Stimulated activated CD4-positive, alpha-beta T cell treated with anti-CD3 and anti-CD28 coated beads, Interleukin-1b, Interleukin-23, amount 100 ng/mL, for 48 hours (primary cell): ENCODE measurements at places on chromosomes 3 and 15.

DNA sequence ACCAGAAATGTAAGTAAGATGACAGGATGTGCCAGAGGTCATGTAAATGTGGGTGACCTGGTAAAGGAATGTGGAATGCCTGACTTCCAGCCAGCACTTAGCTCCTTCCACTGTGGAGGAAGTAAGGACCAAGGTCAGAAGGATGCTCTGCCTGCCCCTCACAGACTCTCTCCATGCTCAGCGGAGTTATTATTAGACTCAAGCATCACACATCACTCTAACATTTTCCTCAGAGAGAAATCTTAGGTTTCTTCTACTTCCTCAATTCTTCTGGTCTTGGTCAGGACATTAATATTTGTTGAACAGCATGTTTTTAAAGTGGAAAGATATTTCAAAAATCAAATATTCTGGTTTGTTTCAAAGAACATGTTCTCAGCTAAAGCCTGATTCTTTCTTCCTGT, 231.4 kb upstream of the WNT5A start:
- DNase-seq: no peak

- no peak for DNase-seq
Measured at GRCh38 chr3:179184826-179185225, 36.7 kb downstream of the PIK3CA start.

GRCh38 chr15:48748535-48748934, 62.3 kb downstream of the CEP152 start:
- no peak for DNase-seq

DNA sequence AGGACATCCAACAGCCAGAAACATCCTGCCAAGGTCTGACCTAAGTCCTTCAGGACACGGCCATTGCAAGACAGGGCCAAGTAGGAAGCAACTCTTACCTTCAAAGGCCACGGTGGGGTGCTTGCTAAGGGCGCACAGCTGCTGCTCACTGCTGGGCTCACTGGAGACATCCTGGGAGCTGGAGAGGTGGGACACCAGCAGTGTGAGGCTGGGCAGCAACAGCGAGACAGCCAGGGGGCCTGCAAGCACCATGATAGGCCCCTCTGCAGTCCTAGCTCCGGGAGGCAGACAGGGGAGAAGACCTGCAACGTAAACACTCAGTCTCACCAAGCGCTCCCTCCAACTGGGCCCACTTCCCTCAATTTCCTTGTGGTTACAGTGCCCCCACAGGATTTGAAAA, 79.2 kb downstream of the SEMA5B start:
- DNase-seq: no peak

DNA sequence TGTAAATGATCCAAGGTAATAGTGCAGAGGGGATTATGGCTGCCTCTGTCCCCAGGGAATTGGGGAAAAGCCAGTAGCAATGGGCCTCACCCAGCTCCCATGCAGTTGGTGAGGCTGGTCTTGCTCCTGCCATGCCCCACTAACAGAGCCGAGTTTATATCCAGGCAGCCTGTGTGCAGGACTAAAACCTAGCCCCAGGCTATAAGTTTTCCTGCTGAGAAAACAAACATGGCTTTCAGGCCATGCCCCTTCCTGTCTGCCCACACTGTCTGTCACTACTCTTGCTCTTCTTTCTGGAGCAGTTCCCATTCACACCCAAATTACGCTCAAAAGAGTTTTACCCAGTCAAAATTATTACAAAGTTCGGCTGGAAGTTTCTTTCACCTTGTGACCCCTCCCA, 73.5 kb upstream of the SPATA16 start:
- DNase-seq: no peak

GRCh38 chr3:138397983-138398382, 36.4 kb upstream of the ESYT3 start:
- no peak for DNase-seq

DNA sequence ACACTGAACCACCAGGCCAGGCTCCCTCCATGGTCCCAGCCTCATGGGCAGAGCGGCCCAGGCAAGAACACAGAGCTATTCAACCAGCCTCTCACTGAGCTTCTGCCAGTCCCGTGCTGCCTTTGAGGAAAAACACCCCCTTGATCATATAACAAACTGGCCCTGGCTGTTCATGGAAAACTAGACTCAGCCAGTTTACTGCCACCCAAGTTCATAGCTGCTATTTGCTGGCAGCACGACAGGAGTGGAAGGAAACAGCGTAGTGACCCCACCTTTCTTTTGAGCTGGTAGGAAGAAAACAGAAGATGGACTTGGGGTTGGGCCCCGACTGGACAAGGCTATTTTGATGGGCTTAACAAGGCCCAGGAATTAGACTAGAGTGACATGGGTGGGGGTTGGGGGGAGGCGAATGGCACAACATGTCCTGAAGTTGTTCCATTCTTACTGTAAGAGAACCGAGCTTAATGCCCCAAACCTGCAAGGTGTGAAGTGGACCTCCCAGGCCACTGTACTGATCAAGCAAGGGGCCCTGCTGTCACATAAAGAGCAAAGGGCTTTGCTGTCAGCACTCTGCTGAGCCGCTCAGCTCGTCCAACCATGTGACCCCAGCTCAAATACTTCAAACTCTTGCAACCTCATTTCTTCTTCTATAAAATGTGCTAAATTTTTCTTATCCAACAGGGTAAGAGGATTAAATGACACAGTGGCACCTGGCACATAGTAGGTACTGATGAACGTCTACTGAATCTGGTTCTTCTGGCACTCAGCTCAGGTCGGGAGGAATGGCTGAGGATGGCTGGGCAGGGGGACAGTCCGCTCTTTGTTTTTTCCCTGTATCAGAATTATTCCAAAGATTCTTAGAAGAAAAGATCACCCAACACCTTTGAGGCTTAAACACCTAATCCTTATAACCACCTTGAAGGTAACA, 1.6 kb downstream of the FBXL22 start:
- DNase-seq: no peak

DNA sequence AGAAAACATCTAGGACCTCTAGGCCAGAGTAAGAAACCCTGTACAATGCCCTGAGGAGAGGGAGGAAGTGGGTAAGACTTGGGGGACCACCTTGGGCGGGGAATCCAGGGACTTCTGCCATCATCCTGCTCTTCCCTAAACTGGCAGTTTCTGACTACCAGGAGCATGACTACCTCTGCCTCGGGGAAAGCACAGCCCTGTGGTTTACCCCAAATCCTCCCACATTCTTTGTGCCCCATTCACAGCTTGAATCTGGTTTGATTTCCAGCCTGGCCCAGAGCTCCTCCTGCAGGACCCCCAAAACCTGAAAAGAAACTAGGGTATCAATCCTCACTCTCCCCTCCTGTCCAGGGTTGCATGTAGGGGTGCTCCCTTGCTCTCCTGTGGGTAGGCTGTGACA, 4.7 kb downstream of the C3orf18 start:
- DNase-seq: no peak

- DNase-seq: no peak
Measured at GRCh38 chr3:9331171-9331570, 31.7 kb upstream of the THUMPD3 start.

DNA sequence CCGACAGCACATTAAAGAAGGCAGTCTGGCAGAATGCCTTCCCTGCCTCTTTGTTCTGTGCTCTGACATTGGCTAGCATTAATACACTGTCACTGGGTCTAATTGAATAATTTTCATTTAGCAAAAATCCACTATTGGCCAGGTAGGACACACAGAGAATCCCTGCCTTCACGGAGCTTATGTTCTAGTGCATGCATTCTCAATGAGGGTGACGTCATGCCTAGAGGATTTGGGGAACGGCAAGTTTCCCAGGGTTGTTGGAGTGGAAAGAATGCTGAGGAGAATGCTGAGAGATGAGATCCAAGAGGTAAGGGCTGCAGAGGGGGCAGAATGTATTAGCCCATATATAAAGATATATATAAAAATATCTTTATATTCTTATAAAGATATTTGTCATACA, 284.7 kb downstream of the ERC2 start:
- no peak for DNase-seq

- DNase-seq: no peak
Measured at GRCh38 chr3:177158461-177158860, 38.8 kb downstream of the TBL1XR1 start.

DNA sequence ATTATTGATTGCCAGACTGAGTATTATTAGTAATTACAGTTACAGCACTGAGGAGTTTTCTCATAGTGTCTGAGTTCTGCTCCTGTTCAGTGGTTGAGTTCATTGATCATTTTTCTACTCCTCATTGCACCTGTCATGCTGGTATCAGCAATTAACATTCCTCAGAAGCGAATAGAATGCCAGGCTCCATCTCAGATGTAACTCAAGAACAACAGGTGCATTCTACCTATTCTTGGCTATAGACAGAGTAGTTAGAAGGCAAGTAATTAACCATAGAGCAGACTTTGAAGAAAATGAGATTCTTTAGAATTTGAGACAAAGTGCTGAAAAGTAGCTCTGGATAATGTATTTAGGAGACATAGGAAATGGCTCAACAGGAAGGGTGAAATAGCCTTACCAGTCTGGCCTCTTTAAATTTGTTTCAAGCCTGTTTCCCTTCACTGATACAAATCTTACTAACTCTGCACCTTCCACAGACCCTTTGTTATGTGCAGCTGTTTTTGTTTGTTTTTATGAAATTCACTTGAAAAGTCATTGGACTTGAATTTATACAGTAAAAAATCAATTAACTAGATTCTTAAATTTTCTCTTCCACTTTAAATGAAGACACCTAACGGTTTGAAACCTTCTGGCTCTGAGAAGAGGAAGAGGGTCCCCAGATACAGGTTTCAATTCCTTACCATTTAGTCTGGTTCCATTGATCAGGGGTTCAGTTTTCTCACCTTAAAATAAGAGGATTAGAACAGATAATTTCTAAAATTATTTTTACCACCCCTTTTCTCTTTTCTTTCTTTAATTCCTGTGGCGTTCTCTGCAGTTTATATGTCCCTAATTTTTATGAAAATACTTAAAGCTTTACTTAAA, 109.6 kb downstream of the FNDC3B start:
- no peak for DNase-seq

DNA sequence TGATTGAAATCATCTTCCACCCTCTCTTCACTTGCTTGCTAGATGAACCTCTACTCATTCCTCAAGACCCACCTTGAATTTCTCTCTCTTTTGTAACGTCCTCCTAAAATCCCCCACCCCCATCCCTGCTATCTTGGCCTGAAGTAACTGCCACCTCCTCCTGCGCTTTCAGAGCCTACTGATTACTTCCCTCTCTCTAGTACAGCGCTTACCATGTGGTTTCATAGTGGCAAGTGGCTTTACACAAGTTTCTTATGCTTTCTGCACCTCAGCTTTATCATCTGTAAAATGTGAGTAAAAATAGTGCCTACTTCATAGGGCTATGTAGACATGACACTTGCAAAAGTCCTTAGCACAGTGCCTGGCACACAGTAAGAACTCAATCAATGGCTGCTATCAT, 28.7 kb upstream of the DAZL start:
- no peak for DNase-seq

DNA sequence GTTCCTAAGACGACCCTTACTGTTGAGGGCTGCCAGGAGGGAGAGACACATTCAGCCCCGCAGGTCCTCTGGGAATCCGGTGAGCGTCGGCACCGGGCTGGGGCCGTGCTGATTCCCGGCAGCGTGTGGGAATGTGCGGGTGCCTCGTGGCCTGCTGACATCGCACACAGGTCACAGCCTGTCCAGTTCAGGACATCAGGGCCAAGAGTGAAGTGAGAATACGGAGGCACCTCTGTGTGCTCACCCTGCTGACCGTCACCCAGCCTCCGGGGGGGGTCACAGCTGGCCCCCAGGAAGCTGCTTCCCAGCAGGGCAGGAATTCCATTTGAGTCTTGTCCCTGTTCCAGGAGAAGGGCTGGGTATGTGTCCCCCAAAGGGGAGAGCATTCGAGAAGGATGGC, 53.6 kb downstream of the PGPEP1L start:
- DNase-seq: no peak

GRCh38 chr3:10996345-10997013, 3.9 kb downstream of the SLC6A1 start:
- DNase-seq: no peak
